GM12878 (cell line): ENCODE measurements at places on chromosomes 16 and 17. TPM values are rescaled to one million over a fixed set of nuclear protein-coding genes. Genes with fewer than 3 reads are reported as not detected.

DNA sequence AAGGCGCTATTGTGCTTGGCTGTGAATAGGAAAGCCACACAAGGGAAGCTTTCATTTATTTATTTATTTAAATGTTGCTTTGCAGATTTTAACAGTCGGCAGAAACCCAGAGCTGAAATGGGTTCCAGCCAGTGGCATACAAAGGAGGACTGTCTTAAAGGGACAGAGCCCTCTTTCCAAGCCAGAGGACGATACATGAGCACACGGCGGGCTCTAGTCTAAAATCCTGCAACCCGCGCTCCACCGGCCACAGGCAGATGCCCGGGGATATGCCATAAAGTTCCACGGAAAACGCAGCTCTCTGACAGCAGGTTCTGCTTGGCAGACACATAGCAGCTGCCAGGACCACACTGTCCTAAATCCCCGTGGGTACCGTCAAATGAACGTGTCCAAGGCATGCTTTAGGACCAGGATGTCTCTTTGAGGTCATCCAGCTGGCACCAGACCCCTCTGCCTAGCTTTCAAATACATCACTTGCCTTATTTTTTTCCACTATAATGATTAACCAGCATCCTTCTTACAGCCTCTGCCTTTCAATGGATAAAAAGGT lies 64.6 kb downstream of the CYTH1 start:
- no peak for DNase-seq
- H3K4me3 ChIP-seq: peak overlapping the region; percentile 37
- H3K4me1 ChIP-seq: peaks cover 67% of the 10 kb centered on the region
- H3K27ac ChIP-seq: peak overlapping the region; percentile 87

DNA sequence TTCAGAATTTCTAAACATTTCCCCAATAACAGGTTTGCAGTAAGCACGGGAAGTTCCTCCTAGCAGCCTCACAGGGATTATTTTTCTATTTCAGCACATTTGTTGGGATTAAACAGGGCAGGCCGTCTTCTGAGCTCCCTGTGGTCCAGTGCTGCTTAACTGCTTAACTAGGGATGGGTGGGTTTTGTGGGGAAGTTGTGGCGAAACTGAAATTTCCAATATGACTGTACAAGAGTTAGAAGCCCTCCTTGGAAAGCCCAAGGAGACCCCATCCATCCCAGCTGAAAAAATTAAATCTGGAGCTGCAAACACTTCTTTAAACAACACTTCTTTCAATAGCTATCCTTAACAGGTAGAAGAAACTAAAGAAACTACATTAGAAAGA lies 22.2 kb downstream of the FAM117A start:
- peak overlapping the region; percentile 43 for H3K4me3 ChIP-seq
- no peaks in the 10 kb centered on the region for H3K27me3 ChIP-seq
- no peak for DNase-seq
- H3K4me1 ChIP-seq: peaks cover 60% of the 10 kb centered on the region
- H3K27ac ChIP-seq: peak overlapping the region; percentile 65

DNA sequence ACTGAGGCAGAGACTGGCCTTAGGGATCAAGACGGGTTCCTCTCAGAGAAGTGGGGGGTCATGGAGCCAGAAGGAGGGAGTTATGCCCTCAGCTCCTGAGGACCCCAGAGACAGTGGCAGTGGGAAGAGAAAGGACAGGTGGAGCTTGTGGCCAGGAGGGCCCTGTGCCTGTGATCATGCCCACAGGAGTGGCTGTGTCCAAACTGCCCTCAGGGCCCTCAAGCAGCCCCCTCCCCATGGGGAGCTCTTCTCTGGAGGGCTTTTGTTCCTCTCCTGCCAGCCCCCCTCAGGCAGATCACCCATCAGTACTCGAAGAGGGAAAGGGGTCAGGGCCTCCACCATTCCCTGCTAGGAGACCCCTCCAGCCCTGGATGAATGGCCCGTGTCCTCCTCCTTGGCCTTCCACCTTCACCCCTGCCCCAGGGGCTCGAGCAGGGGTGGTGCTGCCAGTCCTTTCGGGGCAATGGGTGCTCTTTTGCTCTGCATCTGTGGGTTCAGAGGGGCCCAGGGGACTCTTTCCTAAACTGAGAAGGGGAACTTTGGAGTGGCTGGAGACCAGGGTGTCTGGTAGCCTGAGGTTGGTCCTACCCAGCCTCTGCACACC lies 52.7 kb downstream of the BEAN1 start:
- no peaks in the 10 kb centered on the region for H3K36me3 ChIP-seq
- 0 out of 2 replicates have a peak, but pooled peaks cover 3% of the 10 kb centered on the region for H3K27me3 ChIP-seq
- no peak overlapping the region for H3K4me3 ChIP-seq
- no peak overlapping the region for H3K27ac ChIP-seq
- peaks cover 5% of the 10 kb centered on the region for H3K4me1 ChIP-seq

GRCh38 chr17:35239823-35240222 lies 3.0 kb upstream of the SLFN5 start:
- no peaks in the 10 kb centered on the region for H3K36me3 ChIP-seq
- no peak for DNase-seq
- no peak overlapping the region for H3K27ac ChIP-seq
- H3K4me3 ChIP-seq: no peak overlapping the region

DNA sequence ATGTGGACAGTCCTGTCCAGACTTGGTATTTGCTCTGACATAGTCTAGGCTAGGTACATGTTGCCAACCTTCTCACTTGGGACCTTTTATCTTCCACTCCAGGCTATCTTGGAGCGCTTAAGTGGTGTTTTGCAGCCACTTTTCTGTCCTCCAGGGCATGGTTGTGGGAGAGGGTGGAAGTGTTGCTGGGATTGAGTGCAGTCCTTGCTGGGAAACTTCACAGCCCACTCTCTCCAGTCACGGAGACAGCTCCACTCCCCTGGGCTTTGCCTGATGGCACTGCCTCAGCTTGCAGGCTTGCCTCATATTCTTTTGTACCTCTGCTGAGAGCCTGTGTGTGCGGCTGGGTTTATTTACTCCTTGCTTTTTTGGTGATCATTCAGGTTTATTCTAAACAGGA lies 17.4 kb downstream of the RPA1 start:
- H3K27me3 ChIP-seq: no peaks in the 10 kb centered on the region
- DNase-seq: no peak
- H3K4me3 ChIP-seq: no peak overlapping the region
- no peak overlapping the region for H3K27ac ChIP-seq
- no peaks in the 10 kb centered on the region for H3K4me1 ChIP-seq
- peaks cover 34% of the 10 kb centered on the region for H3K36me3 ChIP-seq

GRCh38 chr17:12050646-12051225 lies 30.1 kb downstream of the MAP2K4 start:
- H3K4me1 ChIP-seq: no peaks in the 10 kb centered on the region; the same call in 1 of the 2 replicates
- no peak for DNase-seq
- H3K4me3 ChIP-seq: no peak overlapping the region

- no peak for DNase-seq
- H3K36me3 ChIP-seq: 0 out of 2 replicates have a peak, but pooled peaks cover 11% of the 10 kb centered on the region
- peaks cover 54% of the 10 kb centered on the region for H3K4me1 ChIP-seq
- peak overlapping the region; percentile 62 for H3K27ac ChIP-seq
Observed at GRCh38 chr17:57603546-57603945, 141.6 kb downstream of the CCDC182 start.

DNA sequence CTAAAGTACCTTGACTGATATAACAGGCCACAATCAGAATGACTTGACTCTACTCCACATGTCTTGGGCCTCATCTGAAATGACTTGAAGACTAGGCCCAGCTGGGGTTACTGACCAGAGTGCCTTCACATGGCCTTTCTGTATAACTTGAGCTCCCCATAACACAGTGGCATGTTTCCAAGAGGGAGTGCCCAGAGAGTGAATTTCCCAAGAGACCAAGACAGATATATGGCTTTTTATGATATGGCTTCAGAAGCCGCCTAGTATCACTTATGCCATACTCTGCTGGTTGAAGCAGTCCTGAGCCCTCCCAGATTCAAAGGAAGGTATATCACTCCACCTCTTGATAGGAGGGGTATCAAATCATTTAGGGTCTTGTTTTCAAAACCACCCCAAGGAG lies 357.5 kb upstream of the EEF2KMT start:
- no peaks in the 10 kb centered on the region for H3K27me3 ChIP-seq
- no peak for DNase-seq
- H3K27ac ChIP-seq: no peak overlapping the region

- no peak for DNase-seq
- H3K4me1 ChIP-seq: peaks cover 48% of the 10 kb centered on the region
- H3K36me3 ChIP-seq: no peaks in the 10 kb centered on the region
- no peak overlapping the region for H3K4me3 ChIP-seq
Observed at GRCh38 chr16:17365591-17366298, 105.0 kb downstream of the XYLT1 start.

GRCh38 chr16:75074920-75075687 lies 41.5 kb downstream of the LDHD start:
- H3K27ac ChIP-seq: peak overlapping the region; percentile 80
- DNase-seq: peak; percentile 96
- H3K36me3 ChIP-seq: no peaks in the 10 kb centered on the region
- H3K27me3 ChIP-seq: no peaks in the 10 kb centered on the region
- H3K4me3 ChIP-seq: peak overlapping the region; percentile 41; the same call in 1 of the 2 replicates
- peaks cover 21% of the 10 kb centered on the region for H3K4me1 ChIP-seq

DNA sequence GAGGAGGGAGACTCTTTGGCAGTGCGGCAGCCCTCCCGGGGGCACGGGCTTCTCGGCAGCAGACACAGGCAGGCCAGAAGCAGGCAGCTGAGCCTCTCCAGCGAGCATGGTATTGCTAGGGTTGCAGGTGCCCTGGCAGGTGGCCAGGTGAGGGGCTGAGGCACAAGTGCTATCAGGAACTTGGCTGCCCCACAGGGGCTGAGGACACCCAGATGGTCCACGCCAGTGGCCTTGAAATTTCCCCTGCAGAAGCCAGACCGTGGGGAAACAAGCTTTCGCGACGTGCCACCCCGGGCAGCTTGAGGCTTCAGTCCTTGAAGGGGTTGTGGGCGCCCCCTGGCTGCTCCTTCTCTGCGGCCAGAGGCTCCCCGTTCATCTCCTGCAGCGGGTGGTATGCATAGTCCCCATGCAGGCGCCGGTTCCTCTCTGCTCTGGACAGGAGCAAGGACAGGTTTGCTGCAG lies 8.5 kb downstream of the NAGPA start:
- no peak overlapping the region for H3K27ac ChIP-seq
- H3K36me3 ChIP-seq: no peaks in the 10 kb centered on the region
- no peaks in the 10 kb centered on the region for H3K4me1 ChIP-seq
- no peak for DNase-seq
- H3K4me3 ChIP-seq: no peak overlapping the region

GRCh38 chr17:3935825-3936355 lies 19.6 kb upstream of the P2RX1 start:
- H3K4me3 ChIP-seq: no peak overlapping the region
- no peak for DNase-seq
- no peaks in the 10 kb centered on the region for H3K27me3 ChIP-seq

TSR1 gene
- total RNA-seq: 45.5 and 50.0 TPM in 2 replicates

CORO1A gene
- 1,368 and 1,405 TPM in 2 replicates for total RNA-seq

KRT28 gene
- total RNA-seq: not detected in 2 replicates

PRR35 gene
- total RNA-seq: not detected in 2 replicates

DHRS7C gene
- not detected in 2 replicates for total RNA-seq

GAS7 gene
- 53.4 and 57.0 TPM in 2 replicates for total RNA-seq

KRT17 gene
- 2.4 and 2.7 TPM in 2 replicates for total RNA-seq

UNC45B gene
- not detected in 2 replicates for total RNA-seq

METRNL gene
- total RNA-seq: 3.5 TPM in 2 replicates

KRTAP4-9 gene
- not detected in 2 replicates for total RNA-seq

CDRT15 gene
- not detected in 2 replicates for total RNA-seq

ARL5C gene
- not detected in 2 replicates for total RNA-seq

GNG13 gene
- total RNA-seq: not detected in 2 replicates

ELMO3 gene
- 4.7 TPM in 2 replicates for total RNA-seq

PRAC2 gene
- total RNA-seq: not detected in 2 replicates

CYGB gene
- not detected in 2 replicates for total RNA-seq

CD300H gene
- total RNA-seq: not detected in 2 replicates
